Stimulated activated CD8-positive, alpha-beta memory T cell treated with anti-CD3 and anti-CD28 coated beads, Interleukin-4, amount 100 ng/mL, for 1 hour (primary cell): ENCODE measurements at places on chromosomes 12 and 14.

DNA sequence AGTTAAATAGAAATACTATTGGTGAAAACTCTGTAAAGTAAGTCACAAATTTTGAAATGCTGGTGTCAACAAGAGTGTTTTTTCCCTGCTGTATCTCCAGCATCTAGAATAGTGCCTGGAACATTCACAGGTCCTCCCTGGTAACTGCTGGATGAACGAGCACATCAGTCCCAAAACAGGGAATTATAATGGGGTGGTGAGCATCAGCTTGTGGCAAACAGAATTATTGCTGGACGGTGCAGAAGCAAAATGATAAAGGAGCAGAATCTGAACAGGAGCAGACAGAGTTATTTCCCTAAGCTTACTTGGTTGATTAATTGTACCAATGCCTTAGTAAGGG, 129.9 kb downstream of the GRIP1 start:
- no peak for DNase-seq

- DNase-seq: no peak
Measured at GRCh38 chr12:102107970-102108369, 11.9 kb downstream of the NUP37 start.

DNA sequence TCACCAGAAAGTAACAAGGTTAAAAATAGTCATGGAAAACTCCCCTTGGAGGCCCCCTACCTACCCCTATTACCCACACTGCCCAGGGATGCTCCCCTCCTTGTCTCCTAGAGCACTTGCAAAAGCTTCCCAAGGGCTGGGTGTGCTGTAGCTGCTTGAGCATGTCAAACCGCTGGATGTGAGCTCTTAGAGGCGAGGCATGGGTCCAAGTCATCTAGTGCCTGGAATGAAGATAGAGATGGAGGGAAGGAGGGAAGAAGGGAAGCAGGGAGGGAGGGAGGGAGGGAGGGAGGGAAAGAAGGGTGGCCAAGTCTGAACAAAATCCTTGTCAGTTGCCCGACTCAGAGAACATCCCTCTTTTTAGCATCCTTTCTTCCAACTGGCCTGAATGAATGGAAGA, 43.1 kb downstream of the LTBP2 start:
- DNase-seq: no peak

DNA sequence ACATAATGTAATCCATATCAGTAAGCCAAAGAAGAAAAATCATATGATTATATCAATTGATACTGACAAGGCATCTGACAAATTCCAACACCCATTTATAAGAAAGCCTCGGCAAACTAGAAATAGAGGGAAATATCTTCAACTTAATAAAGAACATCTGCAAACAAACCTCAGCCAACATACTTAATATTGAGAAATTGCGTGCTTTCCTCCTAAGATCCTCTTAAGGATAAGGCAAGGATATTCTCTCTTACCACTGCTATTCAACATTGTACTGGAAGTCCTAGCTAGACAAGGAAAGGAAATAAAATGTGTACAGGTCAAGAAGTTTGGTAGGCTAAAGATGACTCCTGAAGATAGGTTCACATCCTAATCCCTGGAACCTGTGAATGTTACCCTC, 115.9 kb downstream of the DERA start:
- DNase-seq: no peak

GRCh38 chr12:131101703-131102492, 148.2 kb downstream of the ADGRD1 start:
- DNase-seq: no peak

GRCh38 chr12:119843100-119843499, 34.0 kb downstream of the CIT start:
- no peak for DNase-seq

- DNase-seq: no peak
Measured at GRCh38 chr12:104662203-104662602, 205.5 kb downstream of the CHST11 start.

DNA sequence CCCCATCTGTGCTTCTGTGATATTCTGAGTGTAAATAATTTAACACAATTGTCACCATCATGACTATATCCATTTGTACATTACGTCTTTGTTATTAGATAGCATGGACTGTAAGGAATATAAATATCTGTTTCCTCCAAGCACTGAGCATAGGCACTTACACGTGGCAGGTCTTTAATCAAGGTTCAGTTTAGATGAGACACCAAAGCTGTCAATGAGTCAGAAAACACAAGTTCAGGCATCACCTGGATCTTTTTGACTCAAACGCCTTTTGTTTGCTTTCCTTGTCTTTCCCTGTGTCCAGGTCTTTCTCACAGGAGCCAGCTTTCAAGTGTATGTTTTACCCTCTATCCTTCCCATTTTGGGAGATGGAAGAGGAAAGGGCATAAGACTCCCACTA, 163.2 kb upstream of the CCDC198 start:
- no peak for DNase-seq

DNA sequence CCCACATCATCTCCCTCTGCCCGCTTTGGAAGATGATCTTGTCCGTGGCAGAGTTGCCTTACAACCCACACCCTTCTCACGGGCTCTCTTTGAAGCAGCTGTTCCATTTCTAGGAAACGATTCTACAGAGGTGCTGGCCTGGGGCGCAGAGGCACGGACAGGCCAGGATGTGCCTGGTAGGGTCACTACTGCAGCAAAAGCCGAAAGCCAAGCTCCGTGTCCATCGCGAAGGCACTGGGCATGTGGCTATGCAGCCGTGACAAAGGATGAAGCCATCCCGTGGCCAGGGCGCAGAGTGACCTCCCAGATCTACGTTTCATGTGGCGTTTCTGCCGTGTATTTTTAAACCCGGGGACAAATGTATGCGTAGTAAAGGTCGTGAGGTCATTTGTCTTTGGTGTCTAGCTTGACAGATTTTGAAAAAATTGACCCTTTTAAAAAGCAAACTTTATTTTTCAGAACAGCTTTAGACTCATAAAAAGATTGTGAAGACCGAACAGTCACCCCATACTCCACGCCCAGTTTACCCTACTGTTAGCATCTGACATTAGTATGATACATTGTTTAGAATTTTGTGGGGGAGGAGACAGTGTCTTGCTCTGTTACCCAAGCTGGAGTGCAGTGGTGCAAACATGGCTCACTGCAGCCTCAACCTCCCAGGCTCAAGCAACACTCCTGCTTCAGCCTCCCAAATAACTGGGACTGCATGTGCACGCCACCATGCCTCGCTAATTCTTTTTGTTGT, 40.4 kb upstream of the NCOR2 start:
- DNase-seq: no peak

- peak; percentile 11 for DNase-seq
Measured at GRCh38 chr14:95774265-95775160, 60.6 kb upstream of the TCL1A start.

DNA sequence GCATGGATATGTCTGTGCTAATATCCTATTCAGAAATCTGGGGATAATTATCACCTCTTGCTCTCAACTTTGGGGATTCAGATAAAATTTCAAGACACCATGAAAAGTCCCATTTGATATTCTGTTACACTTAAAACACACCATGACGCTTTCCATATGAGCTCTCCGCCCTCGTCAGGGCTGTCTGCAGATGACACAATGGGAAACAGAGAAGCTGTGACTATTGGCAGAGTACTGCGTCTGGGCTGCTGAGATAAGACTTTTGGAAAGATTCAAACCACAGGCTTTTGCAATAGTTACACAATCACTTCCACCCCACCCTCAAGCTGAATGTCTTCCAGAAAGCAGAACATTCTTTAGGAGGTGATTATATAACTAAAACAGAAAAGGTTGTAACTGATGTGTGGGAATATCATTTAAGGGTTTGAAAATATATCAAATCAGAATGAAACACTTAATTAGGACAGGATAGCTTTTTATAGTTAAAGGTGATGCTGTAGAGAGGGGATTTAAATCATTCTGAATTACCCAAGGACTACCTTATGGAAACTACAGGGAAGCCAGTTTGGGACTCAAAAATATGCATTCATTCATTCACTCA, 75.3 kb upstream of the TMPO start:
- no peak for DNase-seq

- DNase-seq: no peak
Measured at GRCh38 chr12:45695606-45696005, 33.9 kb upstream of the ARID2 start.
